ENCODE measurements at places on chromosomes 6 and 20.

GRCh38 chr6:63805808-63806572, 170.4 kb downstream of the PHF3 start:
- DNase-seq, result no peak

- DNase-seq, result no peak
Observed at GRCh38 chr20:23753589-23753988, 2.9 kb upstream of the CST1 start.

DNA sequence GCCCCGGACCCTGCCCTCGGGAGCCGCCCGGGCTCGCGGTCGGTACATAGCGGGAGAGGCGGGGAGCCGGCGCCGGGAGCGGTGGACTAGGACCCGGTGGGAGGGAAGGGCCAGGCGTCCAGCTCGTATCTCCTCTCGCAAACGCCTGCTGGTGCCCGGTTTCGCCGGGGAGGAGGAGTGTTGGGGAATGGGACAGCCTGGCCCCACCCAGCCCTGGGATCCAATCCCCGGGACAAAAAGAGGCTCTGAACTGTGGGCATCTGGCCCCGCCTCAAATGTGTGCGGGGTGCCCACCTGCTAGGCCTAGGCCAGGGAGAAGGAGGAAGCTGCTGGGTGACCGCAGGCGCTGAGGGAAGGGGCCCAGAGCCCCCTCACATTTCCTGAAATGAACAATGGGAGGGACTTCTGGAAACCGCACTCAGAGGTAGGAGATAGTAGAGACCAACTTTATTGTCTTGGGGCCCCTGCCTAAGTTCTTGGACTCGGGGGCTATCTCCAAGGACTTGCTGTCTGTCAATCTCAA, at the start of gene KCNK17:
KCNK17 (minus strand) TSS at position 147 of the 523 bp plus-strand sequence; CDS start at position 48, 99 bp downstream.
- no peak for DNase-seq

DNA sequence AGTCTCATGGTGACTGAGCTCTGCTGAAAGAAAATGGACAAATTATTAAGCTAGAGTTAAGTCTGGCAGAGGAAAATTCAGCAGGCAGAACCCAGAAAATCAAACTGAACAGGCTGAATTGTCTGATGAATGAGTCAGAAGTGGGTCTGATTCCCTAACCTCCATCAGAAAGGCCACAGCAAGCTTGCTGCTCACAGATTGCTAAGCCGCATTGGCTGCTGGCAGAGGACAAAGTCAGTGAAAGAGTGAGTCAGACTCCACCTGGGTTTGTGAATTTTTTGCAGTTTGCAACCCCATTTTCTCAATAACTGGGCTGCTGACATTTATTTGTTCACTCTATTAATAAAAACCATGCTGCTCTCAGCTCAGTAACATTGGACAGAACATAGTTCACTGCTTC, 191.3 kb downstream of the EPM2A start:
- DNase-seq, result no peak

DNA sequence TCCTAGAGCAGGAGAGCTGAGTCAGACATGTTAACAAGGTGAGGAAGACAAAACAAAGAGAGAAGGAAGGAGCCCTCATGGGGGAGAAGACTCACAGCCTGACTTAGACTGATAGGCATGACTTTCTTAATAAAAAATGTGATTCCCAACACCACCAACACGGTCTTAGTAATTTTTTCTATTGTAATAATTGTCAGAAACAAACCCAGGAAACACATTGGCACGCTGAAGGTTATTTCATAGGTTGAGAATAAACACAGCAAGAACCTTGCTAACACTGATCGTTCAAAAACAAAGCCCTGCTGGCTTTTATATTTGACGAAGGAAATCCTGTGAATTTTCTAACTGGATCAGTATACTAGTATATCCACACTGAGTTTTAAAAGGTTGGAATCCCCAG, 286.8 kb downstream of the HACE1 start:
- no peak for DNase-seq

DNA sequence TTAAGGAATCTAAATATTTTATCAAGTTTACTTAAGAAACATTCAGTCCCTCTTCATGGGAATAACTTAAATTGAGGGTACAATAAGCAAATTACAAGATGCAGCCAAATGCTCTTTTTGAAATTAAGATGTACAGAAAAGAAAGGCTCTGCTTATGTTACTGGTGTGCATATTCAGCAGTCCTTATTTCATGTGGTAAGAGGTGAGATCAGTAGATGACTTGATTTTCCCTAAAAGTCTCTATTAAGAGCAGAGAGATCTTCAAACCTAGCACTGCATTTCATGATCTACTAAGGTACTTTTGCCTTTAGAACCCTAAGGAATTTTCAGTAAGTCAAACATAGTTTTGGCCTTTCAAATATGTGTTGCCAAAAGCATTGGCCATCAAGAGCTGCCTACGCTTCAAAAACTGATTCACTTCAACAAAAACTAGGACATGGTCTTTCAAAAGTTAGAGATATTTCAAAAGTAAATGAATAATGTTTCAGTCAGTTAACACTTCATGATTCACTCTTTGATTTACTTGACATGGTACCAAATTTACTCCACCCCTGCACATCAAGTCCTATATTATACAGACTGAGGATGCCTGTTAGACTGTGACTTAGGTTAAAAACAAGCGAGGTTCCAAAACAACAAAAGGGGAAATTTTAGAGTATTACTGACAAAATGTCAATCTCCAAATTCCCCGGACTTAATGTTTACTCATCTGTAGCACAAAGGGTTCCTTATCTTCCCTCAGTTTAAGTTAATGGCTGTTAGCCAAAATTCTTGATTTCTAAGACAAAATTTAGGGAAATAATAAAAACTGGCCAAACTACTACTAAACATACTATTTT, 19.2 kb downstream of the C6orf62 start:
- DNase-seq, result no peak

DNA sequence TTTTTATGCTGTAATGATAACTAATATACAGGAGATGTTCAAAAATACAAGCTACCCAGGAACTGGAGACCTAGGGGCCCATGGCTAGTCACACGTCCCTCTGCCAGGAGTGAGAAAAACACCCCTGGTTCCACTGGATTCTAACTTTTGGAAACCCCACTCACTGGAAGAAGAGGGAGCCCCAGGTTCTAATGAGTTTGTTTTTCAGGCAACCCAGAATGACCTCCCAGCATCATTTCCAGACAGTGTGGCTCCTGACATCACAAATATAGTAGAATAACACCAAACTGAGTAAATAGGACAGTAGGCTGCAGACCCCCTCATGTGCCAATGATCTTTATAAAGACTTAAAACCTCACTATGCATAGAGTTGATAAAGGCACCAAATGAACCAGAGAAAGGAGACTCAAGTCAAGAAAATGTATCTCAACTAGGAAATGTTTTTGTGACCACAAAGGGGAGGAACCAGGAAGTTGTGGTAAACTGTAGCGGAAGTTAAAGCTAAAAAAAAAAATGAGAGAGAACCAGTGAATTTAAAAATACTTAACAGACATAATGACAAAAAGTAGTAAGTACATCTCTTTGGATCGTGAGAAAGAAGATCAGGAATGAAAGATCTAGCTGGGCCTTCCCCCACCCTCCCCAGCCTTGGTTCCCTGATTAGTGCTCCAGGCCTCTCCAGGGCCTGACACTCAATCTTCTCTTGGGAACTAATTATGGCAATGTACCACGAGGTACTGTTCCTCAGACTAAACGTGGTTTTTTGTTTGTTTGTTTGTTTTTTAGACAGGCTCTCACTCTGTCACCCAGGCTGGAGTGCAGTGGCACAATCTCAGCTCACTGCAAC, 19.8 kb downstream of the HLA-E start:
- DNase-seq, result no peak

GRCh38 chr20:33796263-33796906, 14.8 kb upstream of the CHMP4B start:
- DNase-seq, result no peak

DNA sequence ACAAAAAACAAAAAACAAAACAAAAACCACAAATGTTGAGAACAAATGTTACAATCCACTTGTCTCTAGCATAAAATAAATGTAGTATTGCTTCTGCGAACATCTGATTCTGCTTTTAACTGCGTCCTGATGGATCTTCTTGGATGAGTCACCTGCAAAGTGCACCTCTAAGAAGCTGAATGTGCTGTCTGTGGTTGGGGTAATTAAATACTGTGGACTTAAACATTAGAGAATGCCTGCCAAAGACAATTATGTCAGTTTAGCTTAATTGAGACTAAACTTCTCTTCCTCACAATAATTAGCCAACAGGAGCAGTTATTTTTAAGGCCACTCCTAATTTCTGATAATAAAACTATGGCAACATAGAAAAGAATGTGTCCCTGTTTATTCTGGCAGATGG, 253.4 kb downstream of the PHACTR1 start:
- DNase-seq, result no peak

DNA sequence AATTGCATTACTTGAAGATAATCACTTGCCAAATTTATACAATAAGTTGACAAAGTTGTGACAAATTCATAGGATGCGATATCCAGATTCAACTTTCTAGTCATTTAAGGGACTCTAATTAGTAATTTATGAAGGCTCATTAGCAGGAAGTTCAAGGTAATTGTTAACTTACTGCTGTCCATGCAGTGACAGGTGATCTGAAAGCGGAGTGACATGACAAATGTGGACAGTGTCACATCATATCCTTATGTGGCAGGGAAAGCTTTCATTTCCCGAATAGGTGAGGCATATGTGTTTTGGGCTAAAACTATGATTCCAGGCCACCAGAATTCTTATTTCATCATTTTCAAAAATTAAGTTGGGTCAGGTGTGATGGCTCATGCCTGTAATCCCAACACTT, 115.9 kb upstream of the BMP2 start:
- DNase-seq, result no peak

- no peak for DNase-seq
Observed at GRCh38 chr6:125232466-125232865, 69.3 kb downstream of the HDDC2 start.

DNA sequence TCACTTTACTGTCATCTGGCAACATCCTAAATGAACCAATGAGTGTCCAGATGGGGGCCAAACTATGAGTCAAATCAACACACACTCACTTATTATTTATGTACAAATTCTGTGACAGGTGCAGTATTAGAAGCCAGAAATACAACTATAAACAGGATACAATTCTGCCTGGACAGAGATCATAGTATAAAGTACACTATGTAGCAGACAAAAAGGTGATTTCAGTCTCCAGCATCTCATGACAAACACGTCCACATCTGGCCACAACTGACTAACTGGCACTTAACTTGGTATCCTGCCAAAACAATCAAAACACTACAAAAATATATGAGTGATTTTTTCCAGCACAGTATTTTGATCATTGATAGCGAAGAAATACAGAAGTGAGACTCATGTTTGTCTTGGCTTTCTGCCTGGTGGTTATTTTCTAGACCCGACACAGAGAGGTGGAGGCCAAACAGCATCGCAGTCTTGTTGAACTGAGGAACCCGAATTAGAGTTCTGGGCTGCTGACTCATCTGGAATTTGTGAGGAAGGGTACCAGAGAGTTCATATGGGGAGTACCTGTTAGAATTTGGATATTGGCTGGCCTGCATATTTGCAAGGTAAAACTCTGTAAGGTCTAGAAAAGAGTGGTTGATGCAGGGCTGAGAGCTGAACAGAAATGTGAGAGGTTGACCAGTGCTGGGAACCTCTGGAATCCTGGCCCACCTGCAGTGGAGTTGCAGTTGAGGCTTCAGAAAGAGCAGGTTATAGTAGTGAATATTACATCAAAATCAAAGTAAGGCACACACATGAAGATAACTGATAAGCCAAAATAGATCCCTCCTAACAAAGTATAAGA, 475.2 kb downstream of the PTPRT start:
- DNase-seq, result no peak

GRCh38 chr6:116277124-116277523, 2.6 kb downstream of the TSPYL1 start:
- no peak for DNase-seq

DNA sequence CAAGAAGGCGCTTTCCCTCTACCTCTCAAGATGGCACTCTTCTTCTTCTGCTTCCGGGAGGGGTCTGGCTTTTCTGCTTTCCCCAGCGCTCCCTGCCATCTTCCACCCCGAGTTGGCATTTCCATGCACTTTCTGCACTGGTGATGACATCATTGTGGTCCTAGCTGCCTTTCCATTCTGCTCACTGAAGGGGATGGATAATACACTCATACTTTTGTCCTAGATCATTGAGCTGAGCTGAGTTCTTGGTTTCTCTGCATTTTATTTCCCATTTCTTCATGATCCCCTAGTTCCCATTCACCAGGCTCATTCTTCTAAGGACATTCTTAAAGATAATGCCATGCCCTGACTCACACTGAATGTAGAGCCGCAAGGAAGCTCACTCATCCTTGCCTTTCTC, 96.7 kb downstream of the EDN1 start:
- no peak for DNase-seq

GRCh38 chr6:98925831-98926230, 21.9 kb downstream of the FBXL4 start:
- DNase-seq, result no peak

GRCh38 chr20:39302312-39302711, 340.2 kb downstream of the DHX35 start:
- no peak for DNase-seq

DNA sequence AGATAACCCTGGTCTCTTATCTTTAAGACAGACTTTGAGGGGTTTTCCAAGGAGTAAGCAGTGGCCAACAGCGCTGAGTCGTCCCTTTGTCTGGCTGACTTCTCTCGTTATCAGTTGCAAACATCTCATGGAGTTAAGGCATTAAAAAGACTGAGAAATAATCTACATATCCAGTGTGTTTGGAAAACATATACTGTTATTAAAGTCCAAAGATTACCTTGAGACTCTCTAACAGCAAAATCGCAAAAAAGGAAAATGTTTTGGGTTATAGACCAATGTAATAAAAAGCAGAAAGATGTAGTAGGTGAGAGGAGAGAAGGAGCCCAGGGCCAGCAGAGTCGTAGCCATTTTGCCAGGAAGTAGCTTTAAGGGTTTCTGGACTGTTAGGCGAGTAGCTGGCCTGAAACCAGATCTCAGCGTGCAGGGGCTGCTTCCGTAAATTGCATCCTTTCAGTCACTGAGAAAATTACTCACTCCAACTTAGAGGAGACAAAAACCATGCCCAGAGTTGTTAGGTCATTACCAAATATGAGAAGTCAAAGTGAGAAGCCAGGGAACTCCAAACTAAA, 24.6 kb downstream of the MYLK4 start:
- no peak for DNase-seq

DNA sequence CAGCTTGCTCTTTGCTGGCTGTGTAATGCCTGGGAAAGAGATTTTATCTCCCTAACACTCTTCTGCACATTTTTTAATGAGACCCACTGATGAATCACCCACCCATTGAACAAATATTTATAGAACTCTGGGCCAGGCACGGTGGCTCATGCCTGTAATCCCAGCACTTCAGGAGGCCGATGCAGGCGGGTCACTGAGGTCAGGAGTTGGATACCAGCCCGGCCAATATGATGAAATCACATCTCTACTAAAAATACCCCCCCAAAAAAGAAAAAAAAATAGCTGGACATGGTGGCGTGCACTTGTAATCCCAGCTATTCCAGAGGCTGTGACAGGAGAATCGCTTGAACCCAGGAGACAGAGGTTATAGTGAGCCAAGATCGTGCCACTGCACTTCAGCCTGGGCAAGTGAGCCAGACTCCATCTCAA, 82.1 kb upstream of the SIRPA start:
- DNase-seq, result no peak

GRCh38 chr20:38073307-38074071, 39.9 kb downstream of the RPRD1B start:
- no peak for DNase-seq

All from activated CD4-positive, alpha-beta T cell treated with anti-CD3 and anti-CD28 coated beads for 1 hour (primary cell).